ENCODE measurements at places on chromosomes 4 and X. TPM values are rescaled to one million over a fixed set of nuclear protein-coding genes. Genes with fewer than 3 reads are reported as not detected.

Gene SMIM31
- not detected for total RNA-seq

Gene IQCM
- total RNA-seq = not detected

Gene SPANXN3
- total RNA-seq = not detected

Gene CETN2
- 25.1 TPM for total RNA-seq

Gene LONRF3
- total RNA-seq = 3.0 TPM

Gene GPR173
- 0.35 TPM for total RNA-seq

Gene MAGEA8
- total RNA-seq = not detected

Gene XK
- total RNA-seq = 8.7 TPM

Gene PLP1
- total RNA-seq = 11.4 TPM

Gene FRG2
- total RNA-seq = not detected

Gene USP51
- total RNA-seq = 1.2 TPM

Gene P2RY8
- total RNA-seq = 1.9 TPM

Gene MAML3
- total RNA-seq = 2.3 TPM

Gene FAM156B
- total RNA-seq = 6.8 TPM

Gene SAP30
- total RNA-seq = 14.6 TPM

Gene UBL4A
- 58.4 TPM for total RNA-seq

Gene AMTN
- total RNA-seq = not detected

Gene IQSEC2
- 11.6 TPM for total RNA-seq

Gene GPR50
- total RNA-seq = not detected

Gene RAB33B
- 6.4 TPM for total RNA-seq

Gene SSX2
- not detected for total RNA-seq

Gene XAGE1A
- not detected for total RNA-seq

Gene UGT2A3
- not detected for total RNA-seq

Gene SNCA
- 3.7 TPM for total RNA-seq

Gene ADAMTS3
- total RNA-seq = 0.24 TPM

Gene EREG
- total RNA-seq = not detected

Gene NAT8L
- total RNA-seq = 1.1 TPM

Gene PABPC4L
- 0.60 TPM for total RNA-seq

Gene ARHGAP10
- total RNA-seq = 71.8 TPM

Data from Right ventricle myocardium inferior (tissue), 1 donor.